Naive thymus-derived CD8-positive, alpha-beta T cell (primary cell): ENCODE measurements at places on chromosomes 16 and 17. TPM values are rescaled to one million over a fixed set of nuclear protein-coding genes. Genes with fewer than 3 reads are reported as not detected.

- no peak for DNase-seq
Measured at GRCh38 chr17:77527409-77527808, 386.6 kb downstream of the SEC14L1 start.

The C1QTNF8 gene
- polyA plus RNA-seq, result not detected

The RASL10B gene
- 0.06 TPM for polyA plus RNA-seq

DNA sequence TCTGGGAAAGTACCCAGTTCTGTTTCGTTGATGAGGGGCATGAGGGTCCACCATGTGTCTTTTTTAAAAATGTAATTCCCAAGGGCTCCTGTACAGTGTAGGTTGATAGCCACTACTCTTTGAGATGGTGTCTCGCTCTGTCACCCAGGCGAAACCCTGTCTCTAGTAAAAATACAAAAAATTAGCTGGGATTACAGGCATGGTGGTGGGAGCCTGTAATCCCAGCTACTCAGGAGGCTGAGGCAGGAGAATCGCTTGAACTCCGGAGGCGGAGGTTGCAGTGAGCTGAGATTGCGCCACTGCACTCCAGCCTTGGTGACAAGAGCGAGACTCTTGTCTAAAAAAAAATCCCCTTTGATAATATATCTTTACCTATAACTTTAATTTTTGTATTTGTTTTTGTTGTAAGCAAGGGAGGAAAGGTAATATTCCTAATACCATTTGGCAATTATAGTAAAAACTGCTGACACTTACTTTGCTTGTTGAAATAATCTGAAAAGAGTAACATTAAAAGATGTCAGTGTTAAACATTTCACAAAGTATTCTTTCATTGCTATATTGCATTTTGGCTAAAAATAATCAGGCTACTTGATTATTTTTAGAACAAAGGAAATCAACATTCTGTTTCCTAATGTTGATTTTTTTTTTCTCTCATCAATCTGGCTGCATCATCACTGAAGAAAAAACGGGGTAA lies 11.8 kb downstream of the KPNA2 start:
- no peak for DNase-seq

GRCh38 chr17:1229349-1229899 lies 40.8 kb upstream of the BHLHA9 start:
- peak; percentile 39 for DNase-seq

- no peak for DNase-seq
Measured at GRCh38 chr16:58332997-58333700, 38.3 kb upstream of the PRSS54 start.

The BAIAP2 gene
- 2.6 TPM for polyA plus RNA-seq

The ENPP7 gene
- not detected for polyA plus RNA-seq

The MARCHF10 gene
- polyA plus RNA-seq, result 1.7 TPM

- no peak for DNase-seq
Measured at GRCh38 chr16:30760577-30761426, 1.1 kb downstream of the CFAP119 start.

The OR3A3 gene
- not detected for polyA plus RNA-seq

The CACNG4 gene
- not detected for polyA plus RNA-seq

- DNase-seq, result no peak
Measured at GRCh38 chr17:76633628-76634328, 9.8 kb downstream of the ST6GALNAC1 start.

DNA sequence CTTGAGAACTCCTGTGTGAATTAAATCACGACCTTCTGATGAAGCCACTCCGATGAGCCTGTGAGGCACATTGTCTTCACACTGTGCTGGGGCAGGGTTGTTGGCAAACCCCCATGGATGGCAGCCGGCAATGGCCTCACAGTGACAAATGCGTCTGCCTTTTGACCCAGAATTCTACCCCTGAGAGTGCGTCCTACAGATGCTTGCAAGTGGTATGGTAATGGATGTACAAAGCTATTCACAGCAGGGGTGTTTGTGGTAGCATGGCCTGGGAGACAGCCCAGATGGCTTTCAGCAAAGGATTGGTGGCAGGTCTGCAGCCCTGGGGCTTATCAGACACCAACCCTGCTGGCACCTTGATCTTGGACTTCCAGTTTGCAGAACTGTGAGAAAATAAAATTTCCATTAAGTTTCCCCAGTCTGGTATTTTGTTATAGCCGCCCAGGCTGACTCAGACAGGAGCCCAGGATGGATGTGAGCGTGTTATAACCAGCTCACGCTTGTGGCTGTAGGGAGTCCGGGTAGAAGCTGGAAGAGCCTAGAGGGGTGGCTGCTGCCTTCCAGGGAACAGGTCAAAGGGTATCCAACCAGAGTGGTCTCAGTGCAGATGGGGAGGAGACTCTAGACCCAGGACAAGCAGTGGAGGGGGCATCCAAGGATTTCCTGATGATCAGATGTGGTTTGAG lies 10.1 kb downstream of the AFMID start:
- DNase-seq, result no peak

DNA sequence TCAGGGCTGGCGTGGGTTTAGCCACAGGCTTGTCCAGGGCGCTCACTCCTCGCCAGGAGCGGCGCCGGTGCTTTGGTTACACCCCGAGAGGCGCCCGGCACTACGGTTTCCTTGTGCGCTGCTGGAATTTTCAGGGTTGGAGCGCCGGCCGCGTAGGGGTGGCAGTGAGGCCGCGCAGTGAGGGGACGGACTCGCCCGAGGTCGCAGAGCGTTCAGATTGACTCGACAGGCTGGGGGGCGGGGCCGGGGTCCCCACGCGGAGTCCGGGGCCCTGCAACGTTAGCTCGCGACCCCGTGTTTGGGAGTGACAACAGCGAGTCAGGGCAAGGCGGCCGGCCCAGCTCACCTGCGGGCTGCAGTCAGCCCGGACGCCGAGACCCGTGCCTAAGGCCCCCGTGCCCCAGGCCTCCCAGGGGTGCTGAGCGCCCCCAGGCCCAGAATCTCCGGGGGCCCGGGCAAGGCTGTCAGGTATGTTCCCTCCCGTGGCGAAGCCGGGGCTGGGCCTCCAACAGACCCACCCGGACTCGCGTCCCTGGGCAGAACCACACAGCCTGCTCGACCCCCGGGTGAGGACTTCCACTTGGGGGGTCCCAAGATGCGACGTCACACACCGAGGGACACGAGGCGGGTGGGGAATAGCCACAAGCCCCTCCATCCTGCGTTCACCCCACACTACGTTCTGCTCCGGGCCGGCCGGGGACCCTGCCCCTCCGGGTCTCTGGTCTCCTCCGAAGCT lies 1.3 kb upstream of the ACTG1 start:
- DNase-seq, result no peak

The PABPN1L gene
- polyA plus RNA-seq, result not detected

The C16orf96 gene
- polyA plus RNA-seq, result 0.08 TPM

The CA4 gene
- not detected for polyA plus RNA-seq

- no peak for DNase-seq
Measured at GRCh38 chr16:9170470-9170869, 79.0 kb downstream of the HAPSTR1 start.

- DNase-seq, result no peak
Measured at GRCh38 chr17:57555636-57556175, 189.4 kb downstream of the CCDC182 start.

DNA sequence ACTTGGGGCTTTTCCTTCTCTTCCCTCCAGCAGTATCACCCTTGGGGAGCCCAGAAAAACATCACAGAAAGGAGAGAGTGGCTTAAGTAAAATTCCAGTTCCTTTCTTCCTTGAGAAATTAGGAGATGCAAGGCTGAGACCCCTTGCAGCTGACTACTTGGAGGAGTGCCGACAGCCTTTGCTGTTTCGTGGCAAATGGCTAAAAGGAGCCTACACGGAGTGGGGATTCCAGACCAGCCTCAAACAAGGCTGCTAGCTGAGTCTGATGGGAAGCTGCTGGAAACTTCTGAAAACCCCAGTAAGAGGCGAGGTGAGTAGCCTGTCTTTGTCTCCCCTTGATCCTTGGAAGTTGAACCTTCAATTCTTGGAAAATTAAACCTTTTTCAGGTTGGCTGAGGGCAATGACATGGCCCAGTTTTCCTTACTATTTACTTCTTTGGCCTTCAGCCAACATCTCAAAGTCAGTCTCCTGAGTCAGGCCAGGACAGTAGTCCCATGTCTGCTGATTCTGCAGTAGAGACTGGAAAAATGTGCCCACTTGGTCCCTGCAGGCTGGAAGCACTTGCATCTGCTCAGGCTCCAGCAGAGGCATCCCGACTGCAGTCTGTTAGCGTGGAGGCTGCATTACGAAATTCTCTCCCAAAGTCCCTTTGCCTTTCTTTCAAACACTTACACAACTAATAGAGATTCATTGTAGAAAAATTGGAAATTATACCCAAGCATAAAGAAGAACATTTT lies 23.4 kb downstream of the SMIM36 start:
- DNase-seq, result no peak

DNA sequence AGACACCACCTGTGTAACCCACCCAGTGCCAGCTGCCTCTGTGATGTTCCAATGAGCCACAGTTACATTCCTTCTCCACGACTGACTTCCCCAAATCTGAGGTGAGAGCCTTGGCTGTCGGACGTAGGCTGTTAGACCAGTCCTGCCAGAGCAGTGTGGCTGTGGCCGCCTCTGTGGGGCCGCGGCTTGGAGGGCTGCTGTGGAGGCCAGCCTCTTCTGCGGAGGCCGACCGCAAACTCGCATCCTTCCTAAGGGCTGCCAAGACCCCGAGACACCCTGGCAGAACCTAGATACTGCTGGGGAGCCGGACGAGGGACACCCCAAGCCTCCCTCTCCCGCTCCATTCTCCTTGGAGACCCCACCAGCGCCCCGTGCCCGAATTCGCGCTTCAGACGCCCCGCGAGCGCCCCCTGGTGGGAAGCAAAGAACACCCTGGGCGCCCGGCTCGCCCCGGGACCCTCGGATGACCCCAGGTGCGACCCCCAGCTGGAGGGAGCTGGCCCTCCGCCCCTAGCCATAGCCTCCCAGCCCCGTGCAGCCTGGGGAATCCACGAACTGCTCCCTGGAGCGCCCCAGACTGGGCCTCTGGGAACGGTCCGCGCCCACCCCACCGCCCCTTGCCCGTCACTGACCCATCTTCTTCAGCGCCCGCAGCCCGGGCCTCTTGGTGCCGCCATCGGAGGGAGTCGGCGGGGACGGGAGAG lies 547 bp downstream of the PLCD3 start:
- peak; percentile 59 for DNase-seq

GRCh38 chr17:7650509-7651096 lies at the start of gene ATP1B2:
Gene ATP1B2 (plus strand): TSS chr17:7650926. CDS start chr17:7651519, 593 bp downstream.
- peak; percentile 75 for DNase-seq

DNA sequence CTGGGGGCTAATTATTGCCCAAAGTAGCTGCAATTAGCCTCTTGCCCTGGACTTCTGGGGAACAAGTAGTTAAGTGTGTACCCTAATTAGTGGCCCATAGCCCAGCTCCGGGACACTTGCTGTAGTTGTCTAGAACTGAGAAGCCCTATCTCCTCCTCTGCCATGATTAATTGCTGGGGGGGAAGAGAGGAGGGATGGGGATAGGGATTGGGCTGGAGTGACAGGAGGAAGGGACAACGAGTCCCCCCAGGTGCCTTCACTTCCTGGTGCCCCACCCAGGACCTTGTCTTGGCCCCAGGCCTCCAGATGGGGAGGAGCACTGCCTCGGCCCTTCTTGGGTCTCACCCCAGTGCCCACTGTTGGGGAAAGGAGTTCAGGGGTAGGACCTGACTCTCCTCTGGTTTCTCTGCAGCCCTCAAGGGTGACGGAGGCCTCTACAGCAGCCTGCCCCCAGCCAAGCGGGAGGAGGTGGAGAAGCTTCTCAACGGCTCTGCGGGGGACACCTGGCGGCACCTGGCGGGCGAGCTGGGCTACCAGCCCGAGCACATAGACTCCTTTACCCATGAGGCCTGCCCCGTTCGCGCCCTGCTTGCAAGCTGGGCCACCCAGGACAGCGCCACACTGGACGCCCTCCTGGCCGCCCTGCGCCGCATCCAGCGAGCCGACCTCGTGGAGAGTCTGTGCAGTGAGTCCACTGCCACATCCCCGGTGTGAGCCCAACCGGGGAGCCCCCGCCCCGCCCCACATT lies 17.4 kb downstream of the NGFR start:
- DNase-seq, result peak; percentile 57
